NB4 (cell line): ENCODE measurements at places on chromosomes 11 and 22.
A peak's percentile ranks its signal among the peaks of the same experiment; 100 is the strongest.

- no peak for DNase-seq
Measured at GRCh38 chr11:596374-596773, 19.4 kb downstream of the IRF7 start.

DNA sequence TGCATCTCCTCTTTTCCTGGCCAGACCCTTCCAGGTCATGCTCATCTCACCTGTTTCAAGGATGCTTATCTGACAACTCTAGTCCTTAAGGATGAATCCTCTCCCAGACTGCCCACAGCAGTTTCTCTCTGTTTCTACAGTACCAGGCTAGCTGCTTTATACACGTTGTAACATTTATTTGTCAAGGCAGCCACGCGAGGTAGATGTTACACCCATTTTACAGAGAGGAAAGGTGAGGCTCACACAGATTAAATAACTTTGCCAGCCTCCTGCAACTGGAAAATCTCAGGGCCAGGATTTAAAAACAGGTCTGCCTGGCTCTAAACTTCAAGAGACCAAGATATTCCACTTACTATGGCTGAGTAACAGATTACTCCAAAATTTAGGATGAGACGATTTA is 45.7 kb upstream of the E2F8 start:
- no peak for DNase-seq

GRCh38 chr11:8870411-8871170 is 40.4 kb upstream of the AKIP1 start:
- DNase-seq = peak; percentile 47

DNA sequence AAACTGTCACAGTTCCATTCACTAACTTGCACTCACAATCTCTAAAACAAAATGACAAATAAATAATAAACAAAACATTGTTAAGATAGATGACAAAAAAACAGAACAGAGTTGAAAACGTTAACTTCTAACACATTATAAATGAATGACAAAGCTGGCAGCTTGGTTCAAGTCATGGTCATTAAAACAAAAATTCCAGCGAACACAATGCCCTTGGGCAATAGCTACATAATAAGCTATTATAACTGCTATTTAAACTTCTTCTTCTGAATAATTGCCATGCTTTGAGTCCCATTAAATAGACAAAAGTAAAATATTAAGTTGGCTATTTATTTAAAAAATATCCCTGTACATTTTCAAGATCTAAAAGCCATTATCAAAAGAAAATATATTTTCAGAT is 54.7 kb downstream of the PICALM start:
- DNase-seq = no peak

DNA sequence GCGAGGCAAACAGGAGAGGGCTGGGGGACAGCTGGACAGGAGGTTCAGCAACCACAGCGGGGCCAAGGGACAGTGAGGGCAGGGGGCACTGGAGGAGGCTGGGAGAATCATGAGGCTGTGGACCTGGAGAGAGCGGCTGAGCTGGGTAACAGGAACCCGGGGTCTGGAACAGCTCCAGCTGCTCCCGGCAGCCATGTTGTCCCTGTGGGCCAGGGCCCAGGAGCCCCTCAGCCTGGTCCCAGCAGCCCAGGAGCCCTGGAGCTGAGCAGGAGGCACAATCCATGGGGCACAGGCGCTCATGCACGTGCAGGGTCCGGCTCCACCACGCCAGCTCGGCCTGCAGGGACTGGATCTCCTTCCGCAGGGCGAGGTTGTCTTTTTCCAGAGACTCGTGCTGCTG is 7.4 kb downstream of the BATF2 start:
- DNase-seq = no peak

GRCh38 chr11:34859496-34859895 is 56.7 kb downstream of the APIP start:
- no peak for DNase-seq

GRCh38 chr22:42697542-42698013 is 23.1 kb downstream of the A4GALT start:
- no peak for DNase-seq

DNA sequence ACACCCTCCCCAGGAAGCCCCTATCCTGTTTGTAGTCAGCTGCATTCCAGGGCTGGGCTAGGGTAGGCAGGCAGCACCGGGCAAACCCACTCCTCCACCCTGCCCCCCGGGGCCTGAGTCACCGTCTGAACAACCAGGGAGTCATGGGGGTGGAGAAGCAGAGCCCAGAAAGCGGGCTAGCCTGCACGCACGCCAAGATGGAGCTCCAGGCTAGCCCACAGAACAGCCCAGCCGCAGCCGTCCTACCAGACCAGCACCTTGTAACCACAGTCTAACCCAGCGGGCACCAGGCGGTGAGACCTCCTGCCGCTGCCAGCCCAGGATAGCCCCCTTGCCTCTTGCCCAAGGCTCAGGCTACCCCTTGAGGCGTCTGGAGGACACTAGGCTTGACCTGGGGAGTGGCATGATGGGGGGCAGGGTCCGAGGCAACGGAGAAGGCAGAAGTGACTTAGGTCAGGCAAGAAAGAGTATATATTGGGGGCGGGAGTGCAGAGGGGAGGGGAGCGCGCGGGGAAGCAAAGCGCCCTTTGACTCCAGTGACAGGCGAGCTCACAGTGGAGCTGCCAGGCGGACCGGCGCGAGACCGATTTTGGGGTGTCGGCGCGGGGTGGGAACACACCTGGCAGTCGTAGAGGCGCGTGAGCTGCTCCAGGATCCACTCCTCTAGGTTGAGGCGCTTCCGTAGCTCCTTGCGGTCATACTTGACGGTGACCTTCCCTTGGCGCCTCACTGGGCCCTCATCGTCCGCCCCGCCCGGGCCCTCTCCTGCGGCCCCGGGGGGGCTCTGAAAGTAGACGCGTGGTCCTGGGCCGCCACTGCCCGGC is 734 bp downstream of the PPP1R14B start:
- peak; percentile 92 for DNase-seq

GRCh38 chr11:110947096-110947495 is 234.9 kb upstream of the ARHGAP20 start:
- DNase-seq = peak; percentile 4

- no peak for DNase-seq
Measured at GRCh38 chr11:35318977-35319925, 100.1 kb downstream of the SLC1A2 start.

DNA sequence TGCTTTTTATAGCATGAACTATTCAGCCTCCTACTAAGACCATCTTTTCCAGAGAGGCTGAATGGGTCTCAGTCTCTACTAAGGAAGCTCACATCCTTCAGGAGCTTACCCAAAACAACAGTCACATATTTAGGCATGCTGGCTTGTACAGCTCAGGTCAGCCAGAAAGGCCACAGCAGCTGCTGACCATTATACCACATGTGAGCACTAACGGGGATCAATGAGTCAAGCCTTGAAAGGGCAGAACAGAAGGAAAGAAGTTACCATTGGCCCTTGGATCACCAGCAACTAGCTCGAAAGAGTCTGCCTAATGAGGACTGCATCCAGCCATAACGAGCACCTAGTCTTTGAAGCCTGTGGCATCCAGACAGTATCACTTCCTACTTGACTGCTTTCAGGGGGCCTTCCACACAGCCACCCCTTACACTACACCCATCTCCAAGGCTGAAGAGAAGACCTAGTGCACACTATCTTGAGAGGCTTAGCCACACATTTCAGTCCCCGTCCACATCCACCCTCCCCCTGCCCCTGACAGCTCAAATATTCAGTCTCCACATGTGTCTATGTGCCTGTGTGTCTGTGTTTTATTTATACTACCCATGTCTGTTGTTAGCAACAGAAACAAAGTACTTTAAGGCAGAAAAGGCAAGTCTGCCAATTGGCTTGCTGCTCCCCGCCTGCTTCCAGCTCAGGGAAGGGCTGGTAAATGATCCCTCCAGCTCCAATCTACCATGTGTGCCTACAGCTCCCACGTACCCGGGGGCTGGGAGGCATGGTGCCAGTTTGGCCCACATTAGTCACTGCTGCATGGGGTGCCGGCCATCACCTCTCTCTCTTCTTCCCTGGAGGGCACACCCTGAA is 95.5 kb downstream of the RPL27A start:
- no peak for DNase-seq

GRCh38 chr11:123190518-123190917 is 4.5 kb downstream of the CLMP start:
- DNase-seq = no peak

DNA sequence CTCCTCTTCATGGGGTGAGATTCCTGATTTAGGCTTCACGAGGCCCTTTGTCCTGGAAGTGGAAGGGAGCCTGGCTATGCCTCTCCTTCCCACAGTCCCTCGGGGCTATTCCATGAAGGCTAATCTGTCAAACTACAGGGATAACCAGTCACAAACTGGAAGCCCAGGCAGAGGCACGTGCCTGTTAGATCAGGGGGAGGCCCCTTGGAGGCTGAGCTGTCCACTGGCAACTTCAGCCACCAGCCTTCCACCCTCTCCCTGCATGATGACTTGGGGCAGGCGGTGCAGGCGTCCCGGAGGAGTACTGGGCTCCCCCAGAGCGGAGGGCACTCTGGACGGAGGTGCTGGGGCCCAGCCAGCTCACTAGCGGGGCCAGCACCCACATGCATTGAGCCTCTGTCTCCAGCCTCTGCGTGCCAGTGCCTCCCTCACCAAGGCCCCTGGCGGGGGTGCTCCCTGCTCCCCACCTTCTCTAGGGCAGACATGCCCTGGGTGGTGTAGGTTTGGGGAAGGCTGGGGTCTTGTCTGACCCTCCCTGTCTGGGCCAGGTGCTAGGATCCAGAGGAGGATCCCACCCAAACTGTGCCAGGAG is 42.9 kb downstream of the WNT11 start:
- no peak for DNase-seq

DNA sequence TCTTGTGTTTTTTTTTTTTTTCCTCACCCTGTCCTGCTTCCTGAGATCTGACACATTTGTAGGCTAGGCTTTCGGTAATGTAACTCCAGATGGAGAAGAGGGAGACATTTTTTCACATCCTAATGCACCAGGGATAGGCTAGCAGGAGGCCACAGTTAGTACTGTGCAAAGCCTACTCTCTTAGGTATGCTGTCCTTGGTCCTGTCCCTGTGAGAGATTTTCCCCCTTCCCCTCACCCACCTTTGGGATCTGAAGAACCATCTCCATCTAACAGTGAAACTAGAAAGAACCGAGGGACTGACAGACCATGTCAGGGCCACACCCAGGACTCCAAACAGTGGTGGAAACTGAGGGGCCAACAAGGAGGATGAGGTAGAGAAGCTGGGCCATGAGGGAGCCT is 29.2 kb downstream of the ADAMTS8 start:
- no peak for DNase-seq

DNA sequence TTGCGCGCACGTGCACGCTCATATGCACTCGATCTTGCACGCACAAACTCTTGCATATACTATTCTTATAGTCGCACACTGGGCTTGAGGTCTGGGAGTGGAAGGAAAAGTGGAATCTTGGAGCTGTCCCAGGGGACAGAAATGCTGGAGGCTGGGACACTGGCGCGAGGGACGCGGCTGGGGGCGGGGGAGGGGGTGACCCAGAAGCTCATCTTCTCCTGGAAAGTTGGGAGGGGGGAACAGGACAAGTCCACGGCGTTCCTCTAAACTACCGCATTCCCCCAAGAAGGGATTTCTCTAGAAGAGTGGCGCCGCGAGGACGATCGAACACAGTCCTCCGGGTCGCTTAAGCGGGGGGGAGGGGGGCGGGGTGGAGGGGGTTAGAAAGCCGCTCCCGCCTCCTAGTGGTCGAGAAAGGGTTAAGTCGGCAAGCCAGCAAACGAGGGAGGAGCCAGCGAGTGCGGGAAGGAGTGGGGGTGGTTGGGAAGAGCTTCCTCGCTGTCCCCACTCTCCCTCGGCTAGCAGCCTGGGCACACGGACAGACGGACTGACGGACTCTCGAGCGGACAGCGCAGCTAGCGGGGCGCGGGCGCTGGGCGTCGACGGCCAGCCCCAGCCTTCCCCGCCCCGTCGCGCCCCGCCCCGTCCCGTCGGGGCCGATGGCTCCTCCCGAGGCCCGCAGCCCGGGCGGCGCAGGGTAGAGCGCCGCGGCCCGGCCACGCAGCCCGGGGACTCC is at the start of gene RTN4RL2:
Gene RTN4RL2 (plus strand): TSS at position 507 of the 736 bp plus-strand sequence. CDS start 338 bp downstream, outside the sequence.
- DNase-seq = peak; percentile 82

GRCh38 chr11:108117746-108118371 is 3.5 kb upstream of the ACAT1 start:
- peak; percentile 75 for DNase-seq

GRCh38 chr11:116776522-116776984 is 3.8 kb upstream of the BUD13 start:
- DNase-seq = no peak

DNA sequence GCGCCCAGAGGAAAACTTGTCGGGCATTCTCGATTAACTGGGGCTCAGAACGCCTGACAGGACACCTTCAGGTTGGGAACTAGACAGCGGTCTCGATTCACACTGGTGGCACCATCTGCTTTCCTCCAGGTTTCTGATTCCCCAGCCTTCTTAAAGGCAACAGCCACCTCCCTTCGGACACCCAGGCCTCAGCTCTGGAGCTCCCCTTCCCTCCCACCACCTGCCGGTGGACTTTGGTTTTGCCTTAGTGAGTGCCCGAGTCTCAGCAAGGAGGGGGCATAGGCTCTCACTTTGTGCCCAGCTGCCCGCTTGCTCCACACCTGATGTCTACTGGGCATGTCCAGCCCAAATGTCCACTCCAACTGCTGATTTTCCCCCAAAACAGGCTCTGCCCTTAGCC is 110.4 kb upstream of the PARVA start:
- DNase-seq = no peak

GRCh38 chr11:33534575-33534974 is 166.1 kb downstream of the C11orf91 start:
- DNase-seq = no peak

GRCh38 chr11:34916843-34917770 is 689 bp downstream of the PDHX start:
- no peak for DNase-seq

- DNase-seq = no peak
Measured at GRCh38 chr11:7559398-7560283, 45.8 kb downstream of the PPFIBP2 start.
